Testis (tissue), 5 donors: ENCODE measurements at places on chromosomes 5 and 9.
A peak's percentile ranks its signal among the peaks of the same experiment; 100 is the strongest.

DNA sequence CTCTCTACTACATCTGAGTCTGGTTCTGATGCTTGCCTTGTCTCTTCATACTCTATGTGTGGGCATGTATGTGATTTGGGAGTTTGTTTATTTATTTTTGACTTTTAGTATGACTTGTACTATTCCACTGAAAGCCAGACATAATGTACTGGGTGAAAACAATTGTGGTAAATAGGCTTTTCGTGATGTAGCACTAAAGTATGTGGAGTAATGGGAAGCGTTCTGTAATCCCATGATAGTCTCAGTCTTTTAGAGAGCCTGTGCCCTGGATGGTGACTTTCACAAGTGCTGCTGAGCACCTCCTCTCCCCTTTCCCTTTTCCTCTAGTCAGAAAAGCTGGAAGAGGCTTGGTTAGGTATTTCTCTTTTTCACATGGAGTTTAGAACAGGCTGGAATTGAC lies 85.8 kb upstream of the S1PR3 start:
- DNase-seq = no peak
- H3K4me1 ChIP-seq = no peaks in the 10 kb centered on the region
- no peaks in the 10 kb centered on the region for H3K27me3 ChIP-seq
- no peak overlapping the region for H3K27ac ChIP-seq

DNA sequence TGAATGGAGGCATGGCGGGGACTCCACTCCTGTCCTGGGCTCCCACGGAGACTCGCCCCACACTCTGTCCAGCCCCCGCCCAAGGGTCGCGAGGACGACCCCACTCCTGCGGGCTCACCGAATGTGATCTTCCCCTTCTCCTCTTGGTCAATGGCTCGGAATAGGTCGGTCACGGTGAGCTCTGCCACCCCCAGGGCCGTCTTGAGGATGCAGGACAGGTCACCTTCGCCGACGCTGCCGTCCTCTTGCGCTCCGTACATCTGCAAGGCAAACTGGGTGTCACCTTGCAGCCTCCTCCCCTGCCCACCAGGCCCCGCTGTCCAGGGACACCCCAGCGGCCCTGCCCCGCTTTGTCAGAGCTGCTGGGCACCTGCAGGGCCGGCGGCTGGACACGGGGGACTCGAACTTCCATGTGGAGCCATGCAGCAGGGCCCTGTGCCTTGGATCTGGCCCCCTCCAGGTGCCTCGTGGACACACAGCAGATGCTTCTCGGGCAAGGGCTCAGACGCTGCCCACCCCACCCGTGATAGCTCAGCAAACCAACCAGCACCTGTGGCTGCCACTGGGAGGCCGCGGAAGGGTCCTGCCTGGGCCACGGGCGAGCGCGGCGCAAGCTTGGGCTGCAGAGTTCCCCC lies 21.5 kb upstream of the SLC6A3 start:
- no peaks in the 10 kb centered on the region for H3K36me3 ChIP-seq
- no peaks in the 10 kb centered on the region for H3K27me3 ChIP-seq
- H3K4me3 ChIP-seq = no peak overlapping the region
- H3K27ac ChIP-seq = no peak overlapping the region
- no peak for DNase-seq

DNA sequence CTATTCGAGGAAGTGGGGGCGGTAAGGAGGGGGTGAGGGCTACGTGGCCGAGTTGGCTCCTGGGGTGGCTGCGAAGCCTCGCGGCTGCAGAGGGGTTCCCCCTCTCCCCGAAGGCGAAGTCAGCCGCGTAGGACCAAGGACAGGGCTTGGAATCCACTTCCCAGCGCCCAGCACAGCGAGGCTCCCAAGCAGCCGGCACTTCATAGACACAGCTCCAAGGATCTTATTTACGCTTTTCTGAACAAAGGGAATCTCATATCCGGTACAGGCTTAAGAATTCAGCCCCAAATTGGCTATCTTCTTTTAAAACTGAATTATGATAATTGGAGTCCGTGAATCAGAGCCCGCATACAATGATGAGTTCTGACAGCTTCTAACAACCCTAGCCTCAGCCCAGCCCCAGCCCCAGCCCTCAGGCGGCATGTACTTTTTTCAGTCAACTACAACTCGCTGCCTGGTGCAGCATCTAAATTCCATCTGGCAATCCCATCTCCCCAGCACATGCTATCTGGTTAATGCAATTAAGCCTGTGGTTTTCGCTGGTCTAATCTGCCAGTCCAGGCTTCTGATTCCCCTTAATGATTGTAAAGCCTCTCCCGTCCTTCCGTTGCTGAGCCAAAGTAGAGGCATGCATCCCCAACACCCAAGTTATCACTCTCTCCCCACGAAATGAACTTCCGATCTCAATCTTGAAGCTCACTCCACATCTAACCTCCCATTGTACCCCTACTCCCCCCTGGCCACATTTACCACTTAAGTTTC lies 1.0 kb downstream of the ELAVL2 start:
- peak; percentile 26 for DNase-seq
- H3K27me3 ChIP-seq = no peaks in the 10 kb centered on the region
- no peak overlapping the region for H3K27ac ChIP-seq
- peak overlapping the region; percentile 27 for H3K4me3 ChIP-seq

DNA sequence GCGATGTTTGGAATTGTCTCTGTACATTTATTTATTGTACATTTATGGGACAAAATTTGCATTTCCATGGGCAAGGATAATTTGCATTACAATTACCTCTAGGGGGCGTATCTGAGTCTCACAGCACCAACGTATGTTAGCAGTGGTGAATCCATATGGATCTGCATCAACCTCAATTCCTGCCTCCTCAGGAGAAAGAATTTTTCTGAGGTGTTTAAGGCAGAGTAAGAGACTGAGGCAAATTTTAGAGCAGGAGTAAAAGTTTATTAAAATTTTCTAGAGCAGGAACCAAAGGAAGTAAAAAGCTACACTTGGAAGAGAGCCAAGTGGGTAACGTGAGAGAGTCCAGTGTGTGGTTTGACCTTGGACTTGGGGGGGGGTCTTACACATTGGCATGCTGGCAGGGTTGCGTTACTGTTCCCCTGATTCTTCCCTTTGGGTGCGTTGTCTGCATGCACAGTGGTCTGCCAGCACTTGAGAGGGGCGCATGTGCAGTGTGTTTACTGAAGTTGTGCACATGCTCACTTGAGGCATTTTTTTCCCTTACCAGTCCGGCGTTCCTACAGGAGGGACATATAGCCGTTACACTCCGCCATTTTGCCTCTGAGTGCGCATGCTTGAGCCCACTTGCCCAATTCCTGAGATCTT lies 21.0 kb upstream of the RAB14 start:
- H3K36me3 ChIP-seq = no peaks in the 10 kb centered on the region
- peak overlapping the region; percentile 0 for H3K4me3 ChIP-seq
- peak; percentile 81 for DNase-seq

GRCh38 chr9:81513059-81513458 lies 176.3 kb downstream of the TLE1 start:
- H3K27me3 ChIP-seq = no peaks in the 10 kb centered on the region
- no peak for DNase-seq
- no peak overlapping the region for H3K27ac ChIP-seq
- H3K36me3 ChIP-seq = no peaks in the 10 kb centered on the region
- H3K4me1 ChIP-seq = no peaks in the 10 kb centered on the region

- H3K4me1 ChIP-seq = peaks cover 4% of the 10 kb centered on the region
- no peak for DNase-seq
- H3K4me3 ChIP-seq = no peak overlapping the region
- no peaks in the 10 kb centered on the region for H3K27me3 ChIP-seq
- no peak overlapping the region for H3K27ac ChIP-seq
These were observed 187.3 kb downstream of the NR3C1 start for GRCh38 chr5:143216211-143216610.

- H3K4me3 ChIP-seq = no peak overlapping the region
- H3K4me1 ChIP-seq = peaks cover 6% of the 10 kb centered on the region
- H3K36me3 ChIP-seq = no peaks in the 10 kb centered on the region
- no peak overlapping the region for H3K27ac ChIP-seq
- no peaks in the 10 kb centered on the region for H3K27me3 ChIP-seq
These were observed 6.1 kb upstream of the ADGRD2 start for GRCh38 chr9:124444166-124444565.

DNA sequence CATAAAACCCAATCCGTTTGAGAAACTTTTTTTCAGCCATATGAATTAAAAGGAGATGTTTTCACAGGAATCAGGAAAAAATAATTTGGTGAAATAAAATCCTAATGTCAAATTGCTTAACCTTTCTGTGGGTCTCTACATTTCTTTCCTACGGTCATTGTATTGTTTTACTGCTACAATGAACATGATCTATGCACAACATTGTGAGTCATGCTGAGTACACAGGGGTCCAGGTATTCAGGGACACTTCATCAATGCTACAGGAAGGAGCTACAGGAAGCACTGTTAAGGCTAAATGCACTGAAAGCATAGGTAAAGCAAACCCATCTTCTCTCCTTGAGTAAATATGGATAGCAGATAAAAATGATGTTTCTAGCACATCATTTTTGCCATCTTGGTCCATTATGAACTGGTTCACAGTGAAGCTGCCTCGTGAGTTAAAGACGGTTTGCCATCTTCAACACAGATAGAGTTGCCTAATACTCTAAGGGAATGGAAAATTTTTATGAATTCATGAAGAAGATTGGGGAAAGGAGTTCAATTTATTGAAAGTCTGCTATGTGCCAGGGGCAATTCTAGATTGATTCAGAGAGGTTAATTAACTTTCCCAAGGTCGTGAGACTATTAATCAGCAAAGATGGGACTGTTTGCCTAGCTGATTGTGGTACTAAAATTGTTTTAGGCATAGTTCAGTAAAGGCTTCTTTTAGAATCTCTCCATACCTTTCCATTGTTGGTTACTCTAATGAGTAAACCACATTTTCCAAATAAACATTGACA lies 85.5 kb downstream of the DIRAS2 start:
- H3K4me1 ChIP-seq = no peaks in the 10 kb centered on the region
- no peaks in the 10 kb centered on the region for H3K36me3 ChIP-seq
- H3K27ac ChIP-seq = no peak overlapping the region
- no peak for DNase-seq
- no peaks in the 10 kb centered on the region for H3K27me3 ChIP-seq

DNA sequence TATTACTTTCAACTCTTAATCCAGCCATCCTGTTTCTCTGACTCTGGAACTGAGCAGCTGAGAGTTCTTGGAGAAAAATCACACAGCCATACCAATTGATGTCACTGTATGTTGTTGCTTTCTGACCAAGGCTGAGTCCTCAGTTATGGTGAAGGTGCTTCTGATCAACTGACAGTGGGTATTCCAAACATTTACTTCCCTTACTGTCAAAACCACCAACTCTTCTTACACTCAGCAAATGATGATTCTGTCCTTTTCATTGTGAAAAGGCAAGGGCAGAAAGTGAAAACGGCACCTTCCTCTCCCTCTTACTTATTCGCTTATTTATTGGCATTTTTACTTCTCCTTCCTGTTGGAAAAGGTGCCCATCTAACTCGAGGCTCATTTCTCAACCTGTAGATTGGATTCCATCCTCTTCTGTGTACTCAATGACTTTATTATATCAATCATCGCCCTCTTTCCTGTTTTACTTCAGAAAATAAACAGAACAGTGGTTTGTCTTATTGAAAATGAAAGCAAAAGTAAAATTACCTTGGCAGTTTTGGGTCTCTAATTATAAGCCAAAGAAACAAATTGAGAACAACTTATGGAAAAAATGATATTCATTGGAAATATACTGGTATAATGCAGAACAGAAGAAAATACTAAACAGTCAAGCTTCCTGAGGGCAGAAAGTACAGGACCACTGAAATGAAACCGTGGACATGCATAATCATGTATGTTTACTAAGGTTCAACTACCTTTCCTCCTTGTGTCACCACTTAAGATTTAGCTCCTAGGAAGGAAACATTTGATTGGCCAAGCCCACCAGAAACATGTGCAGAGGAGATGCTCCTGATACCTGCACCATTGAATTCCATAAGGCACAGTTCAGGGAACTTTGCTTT lies 104.5 kb upstream of the CHD1 start:
- no peak overlapping the region for H3K27ac ChIP-seq
- H3K4me1 ChIP-seq = no peaks in the 10 kb centered on the region
- H3K36me3 ChIP-seq = no peaks in the 10 kb centered on the region
- no peaks in the 10 kb centered on the region for H3K27me3 ChIP-seq
- no peak overlapping the region for H3K4me3 ChIP-seq

GRCh38 chr9:137365056-137365455 lies 57.9 kb downstream of the EXD3 start:
- H3K4me3 ChIP-seq = no peak overlapping the region
- no peak for DNase-seq
- H3K36me3 ChIP-seq = no peaks in the 10 kb centered on the region
- no peaks in the 10 kb centered on the region for H3K27me3 ChIP-seq
- H3K27ac ChIP-seq = no peak overlapping the region
- no peaks in the 10 kb centered on the region for H3K4me1 ChIP-seq

DNA sequence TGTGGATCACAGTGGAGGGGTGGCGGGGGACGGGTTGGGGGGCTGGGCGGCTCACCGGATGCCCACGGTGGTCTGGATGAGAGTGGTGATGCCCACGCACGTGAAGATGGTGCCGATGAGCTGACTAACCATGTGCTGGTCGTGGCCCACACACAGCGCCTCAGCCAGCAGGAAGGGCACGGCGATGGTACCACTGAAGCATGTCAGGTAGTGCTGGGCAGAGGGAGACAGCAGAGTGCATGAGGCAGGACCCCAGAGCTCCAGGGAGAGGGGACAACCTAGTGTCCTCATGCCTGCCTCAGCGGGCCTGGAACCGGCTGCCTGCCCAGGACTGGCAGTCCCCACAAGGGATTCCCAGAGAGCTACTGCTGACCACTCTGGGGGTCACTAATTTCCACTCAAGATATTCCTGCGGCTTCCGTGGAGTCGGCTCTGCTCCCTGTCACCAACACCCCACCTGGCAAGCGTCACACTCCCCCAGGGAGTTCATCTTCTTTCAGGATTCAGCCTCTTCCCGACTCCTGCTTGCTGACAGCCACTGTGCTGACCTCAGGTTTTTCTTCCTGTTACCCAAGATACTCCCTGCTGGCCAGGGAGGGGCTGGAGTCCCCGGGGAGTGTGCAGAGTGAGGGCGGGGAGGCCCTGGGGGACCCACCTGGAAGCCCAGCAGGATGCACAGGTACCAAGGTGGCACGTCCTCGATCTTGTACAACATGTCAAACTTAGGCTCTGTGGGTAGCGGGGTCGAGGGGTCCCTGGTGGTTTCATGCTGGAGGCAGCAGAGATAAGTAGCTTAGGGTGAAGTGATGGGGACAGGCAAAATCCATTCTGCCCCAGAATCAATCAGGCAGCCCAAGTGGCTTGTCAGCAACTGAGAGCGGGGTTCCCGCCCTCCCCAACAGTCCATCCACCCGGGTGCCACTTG lies 998 bp downstream of the SLC23A1 start:
- DNase-seq = no peak
- H3K27ac ChIP-seq = no peak overlapping the region
- H3K4me1 ChIP-seq = no peaks in the 10 kb centered on the region
- H3K4me3 ChIP-seq = no peak overlapping the region

DNA sequence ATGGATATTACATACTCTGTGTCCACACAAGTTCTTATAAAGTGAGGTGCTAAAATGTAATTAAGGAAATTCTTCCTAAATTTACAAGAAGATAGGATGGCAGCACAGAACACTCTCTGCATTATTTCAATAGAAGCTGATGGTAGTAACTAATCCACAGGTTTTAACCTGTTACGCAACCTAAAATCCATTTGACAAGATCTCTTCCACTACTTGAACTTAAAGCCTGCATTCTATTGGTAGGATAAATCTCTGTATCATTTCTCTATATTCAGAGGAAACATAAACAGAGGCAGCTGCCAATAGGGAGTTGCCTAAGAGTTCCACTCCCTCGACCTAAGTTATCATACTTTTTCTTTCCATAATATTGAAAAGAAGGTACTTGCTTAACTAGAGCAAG lies 21.6 kb downstream of the CDC37L1 start:
- no peaks in the 10 kb centered on the region for H3K27me3 ChIP-seq
- DNase-seq = no peak
- H3K27ac ChIP-seq = no peak overlapping the region

- H3K4me3 ChIP-seq = no peak overlapping the region
- no peak overlapping the region for H3K27ac ChIP-seq
- no peaks in the 10 kb centered on the region for H3K36me3 ChIP-seq
- H3K27me3 ChIP-seq = no peaks in the 10 kb centered on the region
- DNase-seq = no peak
- H3K4me1 ChIP-seq = no peaks in the 10 kb centered on the region
These were observed 626.7 kb downstream of the CDH12 start for GRCh38 chr5:22226423-22226822.
